ENCODE measurements at places on chromosomes 13 and 19.

DNA sequence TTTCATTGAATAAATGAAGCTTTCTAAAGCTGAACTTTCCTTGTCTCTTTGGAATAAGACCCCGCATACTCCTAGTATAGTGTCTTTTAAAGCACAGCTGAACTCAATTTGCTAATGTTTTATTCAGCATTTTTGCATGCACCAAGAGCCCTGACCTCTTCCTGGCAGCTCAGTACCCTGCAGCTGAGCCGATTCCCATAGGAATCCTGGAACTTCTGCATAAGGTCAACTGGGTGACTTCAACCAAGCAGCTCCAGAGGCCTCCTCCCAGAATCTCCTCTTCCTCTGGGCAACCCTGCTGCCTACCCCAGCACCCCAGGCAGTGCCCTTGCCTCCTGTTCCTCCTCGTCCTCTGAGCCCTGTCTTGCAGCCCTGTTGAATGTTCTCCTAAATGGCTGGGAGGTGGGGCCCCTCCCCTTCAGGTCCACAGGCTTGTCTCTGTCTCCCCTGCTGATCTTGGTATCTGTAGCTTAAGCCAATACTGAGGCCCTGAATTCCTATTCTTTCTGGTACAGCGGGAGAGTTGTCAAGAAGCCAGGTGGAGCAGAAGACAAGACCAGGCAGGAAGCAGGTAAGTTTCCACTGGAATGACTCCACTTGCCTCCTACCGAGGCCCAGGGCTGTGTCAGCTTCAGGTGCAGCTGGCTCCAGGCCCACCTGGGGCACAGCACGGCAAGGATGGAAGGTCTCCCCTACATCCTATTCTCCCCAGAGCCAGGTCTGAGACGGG is 23.6 kb upstream of the CCDC124 start:
- no peak for DNase-seq

- DNase-seq, result no peak
Observed at GRCh38 chr13:108302279-108302678, 32.8 kb downstream of the TNFSF13B start.

DNA sequence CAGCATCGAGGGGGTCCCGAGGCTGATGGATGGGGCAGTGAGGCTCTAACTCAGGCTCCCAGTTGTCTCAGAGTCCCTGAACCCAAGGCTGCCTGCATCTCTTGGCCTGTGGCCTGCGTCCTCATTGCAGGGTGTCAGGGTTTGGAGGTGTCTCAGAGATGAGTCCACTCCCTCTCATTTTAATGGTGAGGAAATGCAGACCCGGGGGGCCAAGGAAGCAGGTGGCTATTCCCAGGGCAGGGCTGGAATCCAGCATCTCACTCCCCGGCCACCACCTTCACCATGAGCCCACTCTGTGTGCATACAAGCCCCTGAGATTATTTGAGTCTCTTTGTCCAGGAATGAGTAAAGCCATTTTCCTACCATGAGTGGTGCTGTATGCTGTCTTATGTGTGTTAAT is 21.4 kb downstream of the TEX29 start:
- DNase-seq, result no peak

DNA sequence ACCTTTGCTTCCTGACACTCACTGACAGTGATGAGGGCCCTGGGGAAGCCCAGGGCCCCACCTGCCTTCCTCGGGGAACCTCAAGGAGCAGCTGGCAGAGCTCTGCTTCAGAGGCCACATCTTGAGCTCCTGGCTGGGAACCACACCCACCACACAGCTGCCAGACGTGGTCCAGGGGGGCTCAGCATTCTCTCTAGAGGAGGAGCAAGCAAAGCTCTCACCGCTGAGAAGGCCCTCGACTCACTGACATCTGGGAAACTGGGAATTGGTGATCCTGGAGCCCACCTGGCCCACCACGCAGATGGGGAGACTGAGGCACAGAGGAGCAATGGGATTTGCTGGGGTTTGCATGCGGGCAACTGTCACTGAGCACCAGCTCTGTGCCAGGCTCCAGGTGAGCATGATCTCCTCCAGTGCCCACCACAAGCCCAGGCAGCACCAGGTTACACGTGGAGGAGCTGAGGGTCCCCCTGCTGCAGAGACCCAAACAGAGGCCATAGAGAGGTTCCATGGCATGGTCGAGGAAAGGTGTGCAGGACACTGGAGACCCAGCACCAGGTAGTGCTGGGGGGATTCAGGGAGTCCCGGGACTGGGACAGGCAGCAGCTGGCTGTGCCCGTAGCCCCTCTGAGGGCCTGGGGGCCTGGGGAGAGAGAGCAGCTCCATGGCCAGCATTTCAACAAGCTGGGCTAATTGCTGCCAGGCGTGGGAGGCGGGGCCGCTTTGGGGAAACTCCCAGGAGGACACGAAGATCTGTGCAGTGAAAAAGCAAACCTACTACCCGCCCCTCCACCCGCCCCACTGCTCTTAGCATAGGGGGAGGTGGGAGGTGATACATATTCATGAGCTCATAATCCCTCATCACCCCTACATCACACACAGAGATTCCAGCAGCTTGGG is 33.4 kb downstream of the PEPD start:
- no peak for DNase-seq

DNA sequence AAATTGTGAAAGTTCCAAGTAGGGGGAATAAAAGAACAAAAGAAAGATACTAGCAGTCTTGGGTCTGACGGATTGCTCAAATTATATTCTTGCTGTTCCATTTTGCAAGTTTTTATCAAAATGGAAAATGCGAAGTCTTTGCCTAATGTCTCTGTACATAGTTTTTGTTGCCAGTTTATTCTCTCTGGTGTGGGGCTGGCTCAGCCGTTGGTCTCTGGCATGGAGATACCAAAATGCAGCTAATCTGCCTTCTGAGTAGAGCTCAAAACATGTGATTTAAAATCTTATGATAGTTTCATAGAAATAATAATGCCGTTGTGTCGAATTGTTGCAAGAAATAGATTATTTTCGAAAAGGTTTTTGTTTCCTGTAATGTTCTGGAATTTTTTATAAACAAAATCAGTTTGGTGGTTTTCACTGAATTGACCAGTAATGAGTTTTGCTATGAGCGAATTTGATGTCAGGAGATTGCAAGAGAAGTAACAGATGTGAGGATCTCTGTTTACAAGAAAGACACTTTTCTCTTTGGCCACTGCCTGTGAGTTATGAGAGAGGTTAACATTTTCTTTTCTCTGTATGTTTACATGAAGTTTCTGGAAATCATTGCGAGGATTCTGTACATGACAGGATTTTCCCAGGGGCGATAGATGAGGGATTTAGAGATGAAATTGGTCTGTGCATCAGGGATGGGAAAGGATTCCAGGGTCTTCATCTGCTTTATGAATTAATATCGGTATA is 147.0 kb downstream of the DCT start:
- no peak for DNase-seq

DNA sequence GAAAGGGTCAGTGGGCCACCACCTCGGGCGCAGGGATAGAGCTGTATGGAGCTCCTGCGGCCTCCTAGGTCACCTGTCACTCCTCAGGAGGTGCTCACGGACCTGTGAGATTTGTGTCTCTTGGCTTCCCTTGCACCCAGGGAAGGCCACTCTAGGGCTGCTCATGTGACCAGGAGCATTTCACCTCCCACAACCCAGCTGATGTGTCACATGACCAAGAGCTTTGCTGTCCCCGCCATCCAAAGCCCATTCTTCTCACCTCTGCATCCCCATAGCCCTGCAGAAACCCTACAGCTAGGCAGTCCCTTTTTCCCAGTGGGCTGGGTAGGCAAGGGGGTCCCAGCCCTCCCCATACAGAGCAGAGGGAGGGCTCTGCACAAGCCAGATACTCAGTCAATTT is 51.2 kb downstream of the TSHZ3 start:
- no peak for DNase-seq

DNA sequence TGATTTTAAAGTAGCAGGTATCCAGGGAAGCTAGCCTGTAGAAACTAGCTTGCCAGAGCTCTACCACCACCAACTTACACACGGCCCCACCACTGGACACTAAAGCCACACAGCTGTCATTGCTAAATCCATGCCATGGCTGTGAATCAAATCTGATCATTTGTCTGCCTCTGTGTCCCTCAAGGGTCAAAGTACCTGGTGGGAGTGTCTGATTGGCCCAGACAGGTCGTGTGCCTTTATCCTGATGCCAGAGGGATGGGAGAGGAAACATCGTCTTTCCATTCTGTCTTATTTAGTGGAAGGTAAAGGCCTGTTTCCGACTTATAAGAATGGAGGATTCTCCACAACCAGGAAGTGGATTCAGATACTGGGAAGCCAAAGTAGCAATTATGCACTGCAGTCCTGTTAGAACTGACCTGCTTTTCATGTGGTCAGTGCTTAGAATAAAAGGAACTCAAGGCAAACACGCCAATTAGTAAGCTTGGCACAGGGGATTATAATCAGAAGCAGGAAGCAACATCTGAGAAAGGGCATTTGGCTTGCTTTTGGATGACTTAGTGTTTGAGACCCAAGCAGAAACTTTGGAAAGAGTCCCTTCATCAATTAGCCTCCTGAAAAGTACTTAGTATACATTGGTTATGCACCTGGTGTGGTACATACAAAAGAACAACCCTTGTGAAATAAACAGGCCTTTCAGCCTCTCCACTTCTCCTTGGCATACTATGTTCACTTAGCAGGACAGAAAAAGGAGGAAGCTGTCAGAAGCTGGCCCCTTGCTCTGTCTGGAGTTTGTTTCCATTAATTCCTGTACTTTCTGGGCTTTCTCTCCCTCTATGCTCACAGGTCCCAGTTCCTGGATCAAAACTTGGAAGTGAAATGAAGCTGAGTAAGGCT is 192.4 kb downstream of the NUFIP1 start:
- DNase-seq, result no peak

DNA sequence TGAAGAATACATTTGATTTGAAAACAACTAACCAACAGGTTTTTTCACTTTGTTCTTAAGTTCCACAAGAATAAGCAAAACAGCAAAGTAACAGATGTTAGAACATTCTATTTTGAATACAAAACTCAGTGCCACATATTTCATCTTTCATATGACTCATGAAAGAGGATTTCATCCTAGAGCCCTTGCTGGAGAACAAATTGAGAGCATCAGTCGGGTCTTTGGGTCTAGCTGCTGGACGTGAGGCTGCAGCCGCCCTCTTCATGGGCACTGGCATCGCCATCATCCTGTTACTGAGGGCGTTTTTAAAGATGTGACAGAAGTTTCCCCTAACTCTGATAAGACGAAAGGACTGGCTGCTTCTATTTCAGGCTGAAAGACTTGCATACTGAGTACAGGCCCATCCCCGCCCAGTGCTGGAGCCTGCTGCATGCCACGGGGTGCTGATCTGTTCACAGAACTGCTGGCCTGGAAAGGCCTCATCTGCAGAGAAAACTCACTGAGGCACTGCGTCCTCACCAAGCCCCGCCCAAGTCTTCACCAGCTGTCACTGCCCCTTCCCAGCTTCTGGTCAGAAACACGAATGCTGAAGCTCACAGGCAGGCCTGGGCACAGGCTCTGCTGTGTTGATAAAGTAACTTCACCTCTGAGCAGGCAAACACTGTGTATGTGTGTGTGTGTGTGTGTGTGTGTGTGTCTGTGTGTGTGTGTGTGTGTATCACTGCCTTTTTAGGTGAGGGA is 101.4 kb downstream of the TUBGCP3 start:
- no peak for DNase-seq

- no peak for DNase-seq
Observed at GRCh38 chr19:5172859-5173630, 167.6 kb downstream of the PTPRS start.

GRCh38 chr19:11485245-11485837 is 4.5 kb upstream of the ELAVL3 start:
- DNase-seq, result no peak

GRCh38 chr13:102903659-102904407 is 58.0 kb downstream of the ERCC5 start:
- no peak for DNase-seq

- no peak for DNase-seq
Observed at GRCh38 chr19:36460046-36460445, 29.3 kb downstream of the ZNF566 start.

DNA sequence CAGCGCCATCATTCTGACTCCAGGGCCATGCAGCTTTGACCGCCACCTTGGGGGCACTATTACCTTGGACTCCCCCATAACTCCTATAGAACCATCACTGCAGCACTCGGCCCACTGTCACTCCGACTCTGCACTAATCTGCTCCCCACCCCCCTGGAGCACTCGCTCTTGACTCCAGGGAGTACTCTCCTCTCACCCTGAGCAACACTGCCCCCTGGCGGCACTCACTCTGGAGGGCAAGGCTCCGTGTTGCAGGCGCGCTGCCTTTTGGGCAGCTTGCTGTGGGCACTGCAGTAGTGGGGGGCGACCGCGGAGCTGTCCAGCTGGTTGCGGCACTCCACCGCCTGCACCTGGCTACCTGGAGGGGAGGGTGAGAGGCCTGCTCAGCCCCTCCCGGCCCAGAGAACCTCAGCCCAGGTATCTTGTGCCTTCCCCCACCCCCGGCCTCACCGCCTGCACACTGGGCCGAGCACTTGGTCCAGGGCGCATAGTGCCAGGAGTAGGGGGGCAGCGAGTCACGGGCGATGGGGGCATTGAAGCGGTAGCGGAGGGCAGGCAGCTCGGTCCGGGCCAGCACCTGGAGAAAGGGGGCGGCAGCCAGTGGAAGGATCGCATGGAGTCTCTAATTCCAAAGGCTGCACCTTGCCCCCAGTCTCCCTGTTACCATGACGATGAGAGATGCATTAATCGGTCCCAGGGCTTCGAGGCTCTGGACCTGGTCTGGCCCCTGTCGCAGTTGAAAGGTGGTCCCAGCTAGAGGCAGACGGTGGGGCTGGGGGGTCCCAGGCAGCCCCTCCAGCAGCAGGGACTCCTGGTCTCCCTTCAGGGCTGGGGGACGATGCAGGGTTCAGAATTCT is 8.9 kb upstream of the MYO1F start:
- DNase-seq, result no peak

DNA sequence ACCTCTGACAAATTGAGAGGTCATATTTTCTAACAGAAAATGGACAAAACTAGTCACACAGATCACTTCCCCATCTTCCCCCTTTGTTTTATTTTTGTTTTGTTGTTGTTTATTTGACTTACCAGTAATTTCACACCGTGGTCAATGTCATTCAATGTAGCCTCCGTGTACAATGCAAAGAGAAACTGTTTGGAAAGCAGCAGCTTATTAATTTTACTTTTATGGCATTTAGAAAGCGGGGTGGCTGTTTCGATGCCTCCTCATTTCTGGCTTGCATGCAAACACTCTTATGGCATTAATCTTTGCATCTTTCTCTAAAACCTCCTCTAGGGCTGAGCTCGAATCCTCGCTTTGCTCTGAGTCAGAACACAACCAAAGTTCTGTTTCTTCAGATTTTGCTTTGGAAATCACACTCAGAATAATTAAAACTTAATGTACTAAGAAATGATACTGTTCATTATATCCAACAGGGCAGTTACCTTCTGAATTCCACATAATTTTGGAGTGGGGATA is 77.0 kb downstream of the ZNF536 start:
- no peak for DNase-seq

- DNase-seq, result no peak
Observed at GRCh38 chr19:30340771-30341561, 31.2 kb upstream of the ZNF536 start.

- no peak for DNase-seq
Observed at GRCh38 chr13:75639454-75639853, 3.3 kb downstream of the LMO7 start.

DNA sequence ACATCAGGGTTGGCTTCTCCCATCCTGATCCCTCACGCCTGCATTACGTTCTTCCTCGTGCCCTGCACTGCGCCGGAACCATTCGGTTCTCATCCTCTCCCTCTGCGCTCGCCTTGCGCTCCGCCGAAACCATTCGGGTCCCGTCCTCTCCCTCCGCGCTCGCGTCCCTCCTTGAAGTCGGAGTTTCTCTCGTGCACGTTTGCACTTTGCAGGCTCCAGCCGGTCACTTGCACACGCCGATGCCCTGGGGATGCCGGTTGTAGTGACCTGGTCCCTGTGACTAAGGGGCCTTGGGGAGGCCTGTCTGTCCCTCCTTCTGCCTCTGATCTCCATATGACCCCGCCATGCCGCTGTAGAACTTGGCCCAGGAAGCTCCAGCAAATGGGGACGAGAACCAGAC is 265.8 kb downstream of the TEX29 start:
- no peak for DNase-seq
